ENCODE measurements at places on chromosomes 6 and 20.

DNA sequence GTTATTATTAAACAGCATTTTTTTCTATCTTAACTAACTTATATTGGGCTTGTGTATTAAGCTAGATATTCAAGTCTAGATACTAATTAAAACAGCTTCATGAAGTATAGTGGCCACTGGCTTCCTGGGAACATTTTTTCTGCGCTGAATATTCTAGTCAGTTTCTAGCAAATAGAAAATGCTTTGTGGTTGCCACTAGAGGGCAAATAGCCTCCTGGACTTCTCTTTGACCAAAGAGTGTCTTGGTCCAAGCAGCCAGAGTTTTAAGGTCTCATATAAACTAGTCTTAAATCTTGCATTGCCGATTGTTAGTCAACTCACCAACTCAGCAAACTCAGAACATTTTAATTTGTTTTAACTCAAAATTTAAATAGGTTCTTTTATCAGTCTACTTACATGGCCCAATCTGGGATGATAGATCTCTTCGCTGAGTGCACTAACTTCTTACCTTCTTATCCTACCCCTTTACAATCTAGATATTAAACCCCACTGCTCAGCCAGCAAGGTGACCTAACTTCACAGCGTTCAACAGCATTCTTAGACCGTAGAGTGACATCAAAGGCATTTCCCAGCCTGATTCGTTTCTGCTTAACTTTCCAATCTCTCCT lies 24.6 kb upstream of the ID4 start:
- no peak for DNase-seq

GRCh38 chr20:53057579-53057978 lies 85.4 kb downstream of the TSHZ2 start:
- DNase-seq, result no peak

GRCh38 chr6:16698162-16698533 lies 63.1 kb downstream of the ATXN1 start:
- peak; percentile 77 for DNase-seq

GRCh38 chr6:155584006-155584405 lies 128.4 kb upstream of the NOX3 start:
- DNase-seq, result no peak

- DNase-seq, result peak; percentile 53
These were observed 147.1 kb downstream of the PRL start for GRCh38 chr6:22149501-22150367.

GRCh38 chr6:88459189-88459588 lies 293.0 kb upstream of the CNR1 start:
- no peak for DNase-seq

DNA sequence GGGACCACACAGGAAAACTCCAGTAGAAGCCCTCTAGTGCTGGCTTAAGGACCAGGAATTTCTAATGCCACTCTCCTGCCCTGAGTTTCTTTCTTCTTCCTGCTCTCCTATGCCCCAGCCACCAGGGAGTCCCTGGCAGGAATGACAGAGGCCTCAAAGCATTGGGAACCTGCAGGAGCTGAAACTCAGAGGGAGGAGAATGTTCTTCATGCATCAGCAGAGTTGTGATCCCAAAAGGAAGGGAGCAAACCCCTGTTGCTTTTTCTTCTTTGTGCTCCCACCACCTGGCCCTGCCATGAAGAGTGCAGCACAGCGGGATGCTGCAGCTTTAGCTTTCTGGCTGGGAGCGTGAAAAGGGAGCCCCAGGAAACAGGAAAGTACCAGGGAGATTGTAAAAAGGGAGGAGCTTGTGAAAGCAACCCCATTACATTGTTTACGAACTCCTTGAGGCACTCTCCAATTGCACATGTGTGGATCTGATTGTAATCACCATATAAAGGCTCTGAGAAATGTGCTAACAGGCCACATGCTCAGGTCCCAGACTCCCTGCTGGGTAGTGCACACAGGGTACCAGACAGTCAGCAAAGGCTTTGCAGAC lies 34.7 kb upstream of the FKBP1A start:
- DNase-seq, result no peak

GRCh38 chr20:7682916-7683315 lies 257.3 kb downstream of the HAO1 start:
- no peak for DNase-seq

- peak; percentile 16 for DNase-seq
These were observed 27.1 kb downstream of the PDE10A start for GRCh38 chr6:165635965-165636364.

GRCh38 chr20:59568509-59569024 lies 35.8 kb upstream of the PHACTR3 start:
- DNase-seq, result no peak

DNA sequence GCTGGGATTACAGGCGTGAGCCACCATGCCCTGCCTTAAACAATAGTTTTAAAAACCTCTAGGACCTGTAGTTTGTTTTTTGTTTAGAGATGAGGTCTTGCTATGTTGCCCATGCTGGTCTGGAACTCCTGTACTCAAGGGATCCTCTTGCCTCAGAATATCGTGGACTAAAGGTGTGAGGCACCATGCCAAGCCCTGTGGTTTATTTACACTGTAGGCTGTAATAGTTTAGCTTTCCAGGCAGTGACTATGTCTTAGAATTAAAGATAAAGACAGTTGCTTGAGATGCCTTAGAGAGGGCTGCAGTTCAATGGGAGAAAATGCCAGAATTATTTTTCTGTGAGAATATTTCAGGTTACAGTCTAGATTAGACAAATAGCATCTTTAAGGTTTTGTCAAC lies 72.9 kb downstream of the SGK1 start:
- no peak for DNase-seq

GRCh38 chr6:111724039-111724438 lies 118.4 kb upstream of the TRAF3IP2 start:
- no peak for DNase-seq

DNA sequence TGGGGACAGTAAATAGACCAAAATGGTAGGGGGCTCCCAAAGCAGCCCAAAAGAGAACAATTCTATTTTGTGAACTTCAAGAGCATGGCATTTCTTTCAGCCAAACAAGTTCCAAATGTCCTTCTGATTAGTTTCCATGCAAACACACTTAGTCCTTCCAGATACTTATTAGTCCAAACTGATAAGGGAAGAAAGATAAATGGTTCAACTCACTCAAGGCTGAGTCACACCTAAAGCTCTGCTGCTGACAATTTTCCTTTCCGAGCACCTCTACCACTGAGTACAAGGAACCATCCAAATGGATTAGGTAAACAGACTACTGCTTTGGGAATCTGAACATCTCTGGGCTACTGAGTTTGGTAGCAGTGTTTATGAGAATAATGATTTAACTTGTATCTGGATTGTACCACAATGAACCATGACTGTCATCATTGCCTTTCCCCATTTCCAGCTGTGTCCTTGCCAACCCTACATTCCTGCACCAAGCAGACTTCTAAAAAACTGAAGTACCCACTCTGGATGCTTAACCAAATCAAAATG lies 71.2 kb downstream of the TNFRSF21 start:
- DNase-seq, result no peak

GRCh38 chr6:16514249-16514648 lies 247.0 kb downstream of the ATXN1 start:
- DNase-seq, result peak; percentile 10

- no peak for DNase-seq
These were observed 41.5 kb upstream of the ADGRB3 start for GRCh38 chr6:68593558-68593957.

GRCh38 chr6:150273457-150274309 lies 95.1 kb upstream of the IYD start:
- no peak for DNase-seq

GRCh38 chr6:105402090-105402938 lies 568 bp downstream of the PREP start:
- peak; percentile 22 for DNase-seq

Measured in HAP-1 (cell line).